Heart right ventricle (tissue), 16 donors: ENCODE measurements at places on chromosomes 3 and 15. TPM values are rescaled to one million over a fixed set of nuclear protein-coding genes. Genes with fewer than 3 reads are reported as not detected.

Gene FYTTD1
- total RNA-seq: 80.8 TPM

DNA sequence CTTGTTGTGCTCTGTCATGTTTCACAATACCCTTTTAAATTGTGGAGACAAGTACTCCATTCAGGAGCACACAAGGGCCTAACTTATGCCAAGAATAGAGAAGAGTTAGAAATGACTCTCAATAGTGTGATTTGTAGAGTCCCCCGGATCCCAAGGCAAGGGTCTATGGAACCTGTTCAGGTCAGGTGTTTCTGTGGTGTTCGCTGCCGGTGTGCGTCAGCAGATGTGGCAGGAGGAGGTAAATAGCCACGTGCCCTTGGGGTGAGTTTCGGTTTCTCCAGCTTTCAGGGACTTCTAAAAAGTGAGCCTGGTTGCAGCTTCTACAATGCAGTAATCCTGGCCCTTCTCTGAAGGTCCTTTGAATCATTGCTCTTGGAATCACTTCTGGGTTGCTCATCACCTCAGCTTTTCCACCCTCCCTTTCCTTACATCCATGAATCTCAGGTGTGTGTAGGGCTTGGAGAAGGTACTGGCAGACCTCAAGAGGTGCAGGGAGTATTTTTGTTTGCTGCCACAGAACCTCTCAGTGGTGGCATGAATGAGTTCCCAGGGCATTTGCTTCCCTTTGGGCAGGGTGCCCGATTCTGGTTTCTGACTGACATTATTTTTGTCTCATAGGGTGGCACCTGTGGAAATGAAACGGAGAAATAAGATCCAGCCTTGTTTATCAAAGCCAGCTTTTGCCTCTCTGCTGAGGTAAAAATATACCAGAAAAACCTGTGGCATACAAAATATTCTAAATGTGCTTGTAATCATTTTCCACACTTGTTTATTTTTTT is 7.3 kb downstream of the ST3GAL6 start:
- peak; percentile 44 for DNase-seq
- H3K27me3 ChIP-seq: no peaks in the 10 kb centered on the region
- peaks cover 55% of the 10 kb centered on the region for H3K4me1 ChIP-seq
- H3K36me3 ChIP-seq: no peaks in the 10 kb centered on the region

Gene FGD5
- total RNA-seq: 18.4 TPM

Gene BCL6
- total RNA-seq: 60.4 TPM

Gene PRR20G
- total RNA-seq: not detected

DNA sequence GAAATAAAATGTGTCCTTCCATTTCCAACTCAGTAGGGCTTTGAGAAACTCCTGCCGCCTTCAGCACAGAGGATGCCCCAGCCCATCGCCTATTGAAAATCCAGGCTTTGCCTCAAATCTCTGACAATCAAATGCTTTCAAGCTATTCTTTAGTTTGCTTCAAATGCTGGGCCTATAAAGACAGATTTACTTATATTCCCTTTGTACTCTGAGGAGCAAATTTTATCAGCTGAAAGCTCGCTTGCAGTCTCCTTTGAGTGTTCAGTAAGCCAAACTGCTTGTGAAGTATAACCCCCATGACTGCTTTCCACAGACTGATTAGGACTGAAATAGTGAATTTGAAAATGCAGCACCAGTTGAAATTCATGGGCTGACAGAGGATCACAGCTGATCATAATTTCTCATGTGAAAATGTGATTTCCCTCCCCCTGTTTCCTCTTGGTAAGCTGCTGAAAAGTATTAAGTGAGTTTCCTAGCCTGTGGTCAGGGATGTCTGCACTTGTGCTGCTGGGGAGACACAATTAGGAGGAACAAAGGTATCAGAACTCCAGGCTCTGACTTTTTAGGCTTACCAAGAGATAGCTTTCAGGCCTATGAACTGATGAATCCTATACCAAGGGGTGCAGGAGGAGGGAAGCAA is 563.4 kb upstream of the TGFBR2 start:
- no peak overlapping the region for H3K27ac ChIP-seq
- no peak for DNase-seq
- no peaks in the 10 kb centered on the region for H3K36me3 ChIP-seq

Gene GUCA1C
- 3.7 TPM for total RNA-seq

DNA sequence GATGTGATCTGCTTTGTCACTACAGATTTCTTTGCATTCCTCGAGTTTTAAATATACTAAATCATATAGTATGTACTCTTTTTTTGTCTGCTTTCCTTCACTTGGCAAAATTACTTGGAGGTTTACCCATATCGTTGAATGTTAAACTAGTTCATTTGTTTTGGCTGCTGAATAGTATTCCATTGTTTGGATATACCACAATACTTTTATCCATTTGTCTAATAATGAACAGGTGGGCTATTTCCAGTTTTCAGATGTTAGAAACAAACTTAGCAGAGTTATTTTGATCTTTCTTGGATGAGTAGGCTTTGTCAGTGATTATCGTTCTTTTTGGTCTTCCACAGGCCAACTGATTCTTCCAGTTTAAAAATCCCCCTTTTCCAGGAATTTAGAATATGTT is 154.0 kb upstream of the TGFBR2 start:
- no peaks in the 10 kb centered on the region for H3K36me3 ChIP-seq
- H3K4me1 ChIP-seq: peaks cover 8% of the 10 kb centered on the region
- no peak overlapping the region for H3K4me3 ChIP-seq
- H3K27ac ChIP-seq: no peak overlapping the region
- DNase-seq: no peak
